ENCODE measurements at places on chromosomes 6 and 20.
A peak's percentile ranks its signal among the peaks of the same experiment; 100 is the strongest.

DNA sequence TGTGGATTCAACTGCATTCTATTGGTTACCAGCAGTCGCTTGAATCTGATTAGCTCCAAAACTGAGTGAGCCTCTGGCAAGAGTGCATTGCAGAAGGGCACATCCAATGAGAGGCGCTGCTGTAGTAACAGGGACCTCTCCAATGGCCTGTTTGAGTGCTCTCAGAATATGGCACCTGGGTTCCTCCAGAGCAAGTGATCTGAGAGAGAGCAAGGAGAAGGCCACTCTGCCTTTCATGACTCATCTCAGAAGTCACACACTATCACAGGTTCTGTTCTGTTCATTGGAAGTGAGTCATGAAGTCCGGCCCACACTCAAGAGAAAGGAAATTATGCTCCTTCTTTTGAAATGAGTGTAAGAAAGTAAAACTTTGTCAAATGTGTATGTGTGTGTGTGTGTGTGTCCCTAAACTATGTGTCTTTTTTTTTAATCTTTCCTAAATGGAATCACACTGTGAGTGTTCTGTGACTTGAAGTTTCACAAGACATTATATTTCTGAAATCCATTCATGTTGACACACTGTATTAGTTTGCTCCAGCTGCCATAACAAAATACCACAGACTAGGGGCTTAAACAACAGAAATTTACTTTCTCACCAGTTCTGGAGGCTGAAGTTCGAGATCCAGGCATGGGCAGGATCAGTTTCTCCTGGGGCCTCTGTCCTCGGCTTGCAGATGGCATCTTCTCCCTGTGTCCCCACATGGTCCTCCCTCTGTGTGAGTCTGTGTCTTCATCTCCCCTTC lies 138.3 kb upstream of the CDYL start:
- H3K4me3 ChIP-seq, result no peak overlapping the region
- no peak overlapping the region for H3K27ac ChIP-seq
- no peaks in the 10 kb centered on the region for H3K4me1 ChIP-seq

- H3K36me3 ChIP-seq, result peaks cover 73% of the 10 kb centered on the region
- H3K27me3 ChIP-seq, result no peaks in the 10 kb centered on the region
- H3K4me1 ChIP-seq, result no peaks in the 10 kb centered on the region
- H3K27ac ChIP-seq, result no peak overlapping the region
- no peak for DNase-seq
Observed at GRCh38 chr20:37518606-37519507, 2.2 kb upstream of the NNAT start.

DNA sequence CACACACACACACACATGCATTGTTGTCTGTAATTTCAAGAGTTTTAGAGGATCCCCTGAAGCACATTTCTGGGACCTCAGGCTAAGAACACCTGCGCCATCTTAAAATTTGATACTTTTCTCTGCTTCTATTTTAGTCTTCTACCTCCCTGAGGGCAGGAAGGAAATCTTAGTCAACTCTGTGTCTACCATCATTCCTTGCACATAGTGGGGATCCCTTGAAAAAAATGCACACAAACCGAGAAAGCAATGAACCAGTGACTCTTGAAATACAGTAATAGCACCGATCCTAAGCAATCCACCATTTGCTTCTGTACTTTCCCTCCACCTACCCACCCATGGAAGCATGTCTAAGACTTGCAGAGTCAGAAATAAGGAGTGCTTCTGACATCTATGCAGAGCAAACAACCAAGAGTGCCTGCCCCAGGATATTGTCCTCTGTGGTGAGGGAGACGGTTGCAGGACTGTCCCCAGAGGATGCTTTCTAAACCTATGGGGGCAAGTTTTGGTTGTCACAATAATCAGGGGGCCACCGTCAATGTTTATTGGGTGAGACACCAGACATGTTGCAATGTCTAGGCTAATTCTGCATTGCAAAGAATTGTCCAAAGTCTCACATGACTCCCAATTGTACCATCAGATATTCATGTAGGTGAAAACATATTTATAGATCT lies 208.0 kb upstream of the TAB2 start:
- no peak for DNase-seq
- H3K36me3 ChIP-seq, result no peaks in the 10 kb centered on the region
- no peak overlapping the region for H3K4me3 ChIP-seq
- no peaks in the 10 kb centered on the region for H3K27me3 ChIP-seq
- no peak overlapping the region for H3K27ac ChIP-seq
- no peaks in the 10 kb centered on the region for H3K4me1 ChIP-seq

DNA sequence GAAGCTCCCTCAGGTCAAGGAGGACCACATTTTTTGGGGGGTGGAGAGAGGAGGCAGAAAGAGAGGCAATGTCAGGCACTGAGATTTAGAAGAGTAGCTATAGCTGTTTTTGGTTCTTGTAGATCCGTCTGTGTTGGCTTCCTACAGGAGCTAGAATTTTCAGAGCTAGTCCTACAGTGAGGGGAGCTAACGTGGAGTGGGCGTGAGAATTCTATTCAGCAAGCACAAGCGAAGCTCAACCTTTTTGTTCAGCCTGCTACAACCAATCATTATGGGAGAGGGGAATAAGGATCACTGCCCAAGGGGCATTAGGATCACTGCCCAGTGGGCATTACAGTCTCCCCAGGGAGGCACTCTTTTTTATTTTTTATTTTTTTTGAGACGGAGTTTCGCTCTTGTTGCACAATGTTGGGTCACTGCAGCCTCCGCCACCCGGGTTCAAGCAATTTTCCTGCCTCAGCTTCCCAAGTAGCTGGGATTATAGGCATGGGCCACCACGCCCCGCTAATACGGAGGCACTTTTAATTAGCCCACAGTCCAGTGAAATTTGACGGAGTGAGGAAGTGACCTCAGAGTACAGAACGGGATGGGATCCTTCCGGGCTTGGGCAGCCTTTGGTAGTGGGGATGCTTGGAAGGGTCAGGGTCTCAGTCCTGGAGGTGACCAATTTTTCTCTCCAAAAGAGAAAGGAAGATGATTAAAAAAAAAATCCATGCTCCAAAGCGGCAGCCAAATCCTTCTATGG lies 1.1 kb upstream of the PANK2 start:
- peaks cover 7% of the 10 kb centered on the region for H3K4me1 ChIP-seq
- H3K27me3 ChIP-seq, result no peaks in the 10 kb centered on the region
- peak overlapping the region; percentile 82 for H3K4me3 ChIP-seq
- peak; percentile 58 for DNase-seq
- peak overlapping the region; percentile 92 for H3K27ac ChIP-seq

DNA sequence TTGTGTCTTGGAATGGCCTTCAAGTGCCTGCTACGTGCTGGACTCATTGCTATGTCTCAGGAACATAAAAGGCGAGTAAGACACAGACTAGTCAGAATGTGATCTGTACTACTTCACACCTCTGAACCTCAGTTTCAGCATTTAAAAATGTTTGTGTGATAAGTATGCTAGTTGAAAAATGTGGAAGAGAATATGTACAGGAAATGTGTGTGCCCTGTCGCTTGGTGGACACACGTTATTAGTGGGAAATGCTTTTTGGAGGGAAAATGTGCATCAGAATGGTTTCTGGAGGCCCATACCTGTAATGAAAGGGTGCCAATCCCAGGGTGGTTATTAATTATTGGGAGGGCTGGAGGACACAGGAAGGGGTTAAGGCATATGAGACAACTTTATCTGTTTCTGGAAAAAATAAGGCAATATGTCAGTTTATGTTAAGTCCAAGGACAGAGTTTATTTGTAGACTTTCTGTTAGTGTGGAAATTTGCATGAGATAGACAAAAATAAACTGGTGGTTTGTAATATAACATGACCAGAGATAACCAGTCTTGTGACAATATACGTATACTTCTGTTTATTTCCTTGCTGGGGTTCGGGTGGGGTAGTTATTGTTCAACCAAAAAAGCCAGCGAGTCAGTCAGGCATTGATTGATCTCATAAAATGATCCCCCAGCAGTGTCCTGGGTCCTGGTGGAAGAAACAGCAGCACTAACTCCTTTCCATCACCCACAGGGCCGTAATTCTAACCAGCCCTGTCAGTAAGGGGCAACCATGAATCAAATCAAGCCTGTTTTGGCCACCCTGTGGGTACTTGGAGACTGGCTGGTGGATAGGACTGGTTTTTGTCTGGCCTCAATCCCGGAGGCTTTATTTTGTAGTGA lies 117.9 kb downstream of the JARID2 start:
- no peak for DNase-seq
- H3K36me3 ChIP-seq, result no peaks in the 10 kb centered on the region
- no peaks in the 10 kb centered on the region for H3K27me3 ChIP-seq
- peaks cover 6% of the 10 kb centered on the region for H3K4me1 ChIP-seq

DNA sequence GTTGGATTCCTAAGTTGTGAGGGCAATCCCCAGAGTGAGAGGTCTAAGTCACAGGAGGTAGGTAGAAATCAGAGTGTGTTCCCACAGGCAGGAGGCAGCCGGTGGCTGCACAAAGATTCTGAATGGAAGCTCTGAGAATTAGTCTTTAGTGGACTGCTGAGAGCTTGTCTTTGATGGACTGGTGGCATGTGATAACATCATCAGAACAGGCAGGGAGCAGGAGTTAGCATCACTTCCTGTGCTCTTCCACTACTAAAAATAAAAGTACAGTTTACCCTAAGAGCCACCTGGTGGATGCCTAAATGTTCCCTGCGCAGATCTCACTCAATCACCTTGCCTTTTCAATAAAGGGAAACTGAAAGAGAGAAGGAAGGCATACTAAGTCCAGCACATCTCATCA lies 294.6 kb upstream of the POU3F2 start:
- no peak for DNase-seq
- no peaks in the 10 kb centered on the region for H3K27me3 ChIP-seq
- H3K4me1 ChIP-seq, result no peaks in the 10 kb centered on the region
- no peak overlapping the region for H3K27ac ChIP-seq
- no peaks in the 10 kb centered on the region for H3K36me3 ChIP-seq

GRCh38 chr6:146865756-146866379 lies 267.1 kb downstream of the ADGB start:
- no peak overlapping the region for H3K27ac ChIP-seq
- H3K4me3 ChIP-seq, result no peak overlapping the region
- no peaks in the 10 kb centered on the region for H3K4me1 ChIP-seq
- no peaks in the 10 kb centered on the region for H3K36me3 ChIP-seq
- no peaks in the 10 kb centered on the region for H3K27me3 ChIP-seq
- no peak for DNase-seq

- H3K4me1 ChIP-seq, result no peaks in the 10 kb centered on the region
- H3K36me3 ChIP-seq, result no peaks in the 10 kb centered on the region
- no peaks in the 10 kb centered on the region for H3K27me3 ChIP-seq
Observed at GRCh38 chr6:148374040-148374774, 31.6 kb downstream of the SASH1 start.

GRCh38 chr20:3728876-3729275 lies 3.6 kb upstream of the HSPA12B start:
- no peak overlapping the region for H3K27ac ChIP-seq
- no peaks in the 10 kb centered on the region for H3K36me3 ChIP-seq
- H3K4me3 ChIP-seq, result no peak overlapping the region
- no peaks in the 10 kb centered on the region for H3K4me1 ChIP-seq

DNA sequence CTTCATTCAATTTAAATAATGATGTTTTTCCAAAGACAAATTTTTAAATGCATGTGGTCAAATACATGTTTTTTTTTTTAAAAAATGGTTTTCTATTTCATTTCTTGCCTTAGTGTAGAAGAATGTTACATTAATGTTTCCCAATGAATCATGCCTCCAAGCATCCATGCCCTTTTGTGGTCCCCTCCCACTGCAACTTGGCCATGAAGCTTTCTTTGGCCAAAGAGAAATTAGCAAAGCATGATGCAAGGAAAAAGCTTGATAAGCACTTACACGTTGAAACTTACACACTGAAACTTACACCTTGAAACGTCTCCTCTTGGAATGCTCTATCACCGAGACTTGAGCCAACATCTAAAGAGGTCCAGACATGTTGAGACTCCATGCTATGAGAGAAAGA lies 93.0 kb upstream of the ELOVL5 start:
- H3K27ac ChIP-seq, result no peak overlapping the region
- DNase-seq, result no peak
- H3K36me3 ChIP-seq, result no peaks in the 10 kb centered on the region
- H3K4me3 ChIP-seq, result no peak overlapping the region
- H3K4me1 ChIP-seq, result no peaks in the 10 kb centered on the region

- no peak overlapping the region for H3K27ac ChIP-seq
- H3K36me3 ChIP-seq, result peaks cover 4% of the 10 kb centered on the region
- DNase-seq, result no peak
- H3K4me3 ChIP-seq, result no peak overlapping the region
- no peaks in the 10 kb centered on the region for H3K4me1 ChIP-seq
Observed at GRCh38 chr6:161033667-161034066, 42.1 kb downstream of the MAP3K4 start.

GRCh38 chr20:34621036-34621343 lies 55.9 kb downstream of the PIGU start:
- H3K27me3 ChIP-seq, result no peaks in the 10 kb centered on the region
- H3K36me3 ChIP-seq, result no peaks in the 10 kb centered on the region

GRCh38 chr6:27591699-27592480 lies 119.0 kb upstream of the ZNF184 start:
- no peak overlapping the region for H3K4me3 ChIP-seq
- H3K27me3 ChIP-seq, result peaks cover 57% of the 10 kb centered on the region
- H3K4me1 ChIP-seq, result no peaks in the 10 kb centered on the region
- no peak overlapping the region for H3K27ac ChIP-seq
- DNase-seq, result no peak
- H3K36me3 ChIP-seq, result no peaks in the 10 kb centered on the region

- no peaks in the 10 kb centered on the region for H3K4me1 ChIP-seq
- H3K27me3 ChIP-seq, result no peaks in the 10 kb centered on the region
- no peaks in the 10 kb centered on the region for H3K36me3 ChIP-seq
- no peak for DNase-seq
- no peak overlapping the region for H3K4me3 ChIP-seq
- H3K27ac ChIP-seq, result no peak overlapping the region
Observed at GRCh38 chr6:129719692-129720091, 9.7 kb upstream of the ARHGAP18 start.

DNA sequence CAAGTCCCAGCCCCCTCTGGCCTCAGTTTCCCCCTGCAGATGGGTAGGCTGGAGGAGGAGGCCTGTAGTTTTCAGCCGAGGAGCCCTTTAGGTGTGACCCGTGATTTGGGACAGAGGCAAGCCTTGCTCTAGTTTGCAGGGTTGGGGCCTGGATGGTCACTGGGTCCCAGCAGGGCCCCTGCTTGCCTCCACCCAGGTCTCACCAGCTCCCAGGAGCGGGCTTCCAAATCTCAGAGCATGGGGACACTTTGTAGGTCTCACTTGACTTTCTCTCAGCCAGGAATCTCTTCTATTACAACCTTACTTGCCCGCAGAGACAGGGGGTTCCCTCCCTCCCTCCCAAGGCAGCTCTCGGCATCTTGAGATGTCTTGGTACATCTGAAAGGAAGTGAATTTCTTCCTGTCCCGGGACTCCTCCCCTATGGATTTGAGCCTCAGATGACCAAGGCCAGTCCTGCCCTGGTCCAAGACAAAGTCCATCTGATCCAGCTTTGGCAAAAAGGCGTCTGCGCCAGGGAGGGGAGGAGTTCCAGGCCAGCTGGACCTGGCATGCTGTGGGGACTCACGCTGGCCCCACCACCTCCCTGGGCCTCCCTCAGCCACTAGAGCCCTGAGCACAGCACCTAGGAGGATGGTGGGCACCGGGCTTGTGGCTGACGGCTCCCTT lies 47.4 kb downstream of the SRC start:
- no peak overlapping the region for H3K4me3 ChIP-seq
- DNase-seq, result no peak
- H3K4me1 ChIP-seq, result peaks cover 16% of the 10 kb centered on the region
- no peaks in the 10 kb centered on the region for H3K36me3 ChIP-seq

All from small intestine (tissue), 16 donors.